ENCODE measurements at places on chromosomes 4 and X. TPM values are rescaled to one million over a fixed set of nuclear protein-coding genes. Genes with fewer than 3 reads are reported as not detected.
A peak's percentile ranks its signal among the peaks of the same experiment; 100 is the strongest.

S100P gene
- 59.8 TPM for total RNA-seq

RNF128 gene
- not detected for total RNA-seq

RTL3 gene
- total RNA-seq: not detected

DNA sequence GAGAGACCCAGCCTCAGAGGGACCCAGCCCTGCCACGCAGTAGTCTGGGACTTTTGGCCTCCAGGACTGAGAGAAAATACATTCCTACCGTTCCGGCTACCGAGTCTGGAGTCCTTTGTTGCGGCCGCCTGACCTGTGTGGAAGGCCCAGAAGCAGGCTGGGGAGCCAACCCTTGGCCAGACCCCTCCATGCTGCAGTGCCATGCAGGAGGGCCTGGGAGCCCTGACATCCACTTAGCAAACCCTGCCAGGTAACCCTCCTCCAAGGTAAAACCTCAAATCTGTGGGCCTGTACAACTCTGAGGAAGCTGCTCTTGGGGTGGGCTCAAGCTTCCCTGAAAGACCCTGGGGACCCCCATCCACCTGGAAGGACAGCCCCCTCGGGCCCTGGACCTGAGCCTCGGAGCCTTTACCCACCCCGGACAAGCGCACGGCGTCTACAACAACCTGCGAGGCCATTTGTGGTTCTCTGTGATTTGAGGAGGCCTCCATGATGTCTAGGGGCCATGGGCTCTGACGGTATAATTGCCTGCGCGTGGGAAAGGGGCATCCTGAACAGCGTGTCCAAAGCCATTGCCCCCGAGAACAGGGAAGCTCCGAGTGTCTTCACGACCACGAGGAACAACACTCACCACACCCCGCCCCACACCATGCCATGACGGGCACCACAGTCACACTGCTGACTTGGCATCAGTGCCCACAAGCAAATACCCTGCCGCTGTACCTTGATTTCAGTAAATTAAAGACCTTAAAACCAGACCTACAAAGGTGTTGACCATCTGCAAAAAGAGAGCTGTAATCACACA, 58.7 kb downstream of the ZFYVE28 start:
- DNase-seq: no peak

DNA sequence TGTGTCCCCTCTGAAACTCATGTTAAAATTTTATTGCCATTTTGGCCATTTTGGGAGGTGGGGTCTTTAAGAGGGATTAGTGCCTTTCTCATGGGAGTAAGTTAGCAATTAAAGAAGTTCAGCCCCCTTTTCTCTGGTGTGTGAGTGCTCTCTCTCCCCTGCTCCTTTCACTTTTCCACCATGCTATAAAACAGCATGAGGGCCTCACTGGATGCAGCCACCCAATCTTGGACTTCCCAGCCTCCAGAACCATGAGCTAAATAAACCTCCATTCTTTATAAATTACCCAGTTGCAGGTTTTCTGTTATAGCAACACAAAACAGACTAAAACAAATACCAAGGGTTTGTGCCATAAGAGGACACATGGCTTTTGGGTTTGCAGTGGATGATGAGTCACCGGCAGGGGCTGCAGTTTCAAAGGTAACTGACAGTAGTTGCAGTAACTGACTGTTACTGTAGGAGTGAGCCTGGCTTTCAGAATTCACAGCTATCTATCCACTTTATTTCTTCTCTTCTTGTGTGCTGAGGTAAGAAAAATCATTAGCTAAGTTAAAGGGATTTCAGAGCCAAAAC, 121.5 kb downstream of the PPEF1 start:
- DNase-seq: peak; percentile 49

GRCh38 chr4:150821641-150822040, 193.4 kb downstream of the LRBA start:
- no peak for DNase-seq

GRCh38 chr4:40972722-40973121, 223.0 kb downstream of the NSUN7 start:
- no peak for DNase-seq

GRCh38 chr4:185005219-185005819, 13.0 kb upstream of the HELT start:
- DNase-seq: peak; percentile 87

GRCh38 chrX:74318672-74319071, 14.7 kb downstream of the ZCCHC13 start:
- no peak for DNase-seq

All from PC-3 (cell line).